ENCODE measurements at places on chromosomes 5 and 9. TPM values are rescaled to one million over a fixed set of nuclear protein-coding genes. Genes with fewer than 3 reads are reported as not detected.

C8G gene
- 36.0 TPM for polyA plus RNA-seq

SPTAN1 gene
- polyA plus RNA-seq, result 240 TPM

ZNF462 gene
- 12.4 TPM for polyA plus RNA-seq

ALDH7A1 gene
- polyA plus RNA-seq, result 66.4 TPM

HSPB3 gene
- 0.61 TPM for polyA plus RNA-seq

All from large intestine (tissue), 12 donors.